ENCODE measurements at places on chromosomes 7 and 10.
A peak's percentile ranks its signal among the peaks of the same experiment; 100 is the strongest.

DNA sequence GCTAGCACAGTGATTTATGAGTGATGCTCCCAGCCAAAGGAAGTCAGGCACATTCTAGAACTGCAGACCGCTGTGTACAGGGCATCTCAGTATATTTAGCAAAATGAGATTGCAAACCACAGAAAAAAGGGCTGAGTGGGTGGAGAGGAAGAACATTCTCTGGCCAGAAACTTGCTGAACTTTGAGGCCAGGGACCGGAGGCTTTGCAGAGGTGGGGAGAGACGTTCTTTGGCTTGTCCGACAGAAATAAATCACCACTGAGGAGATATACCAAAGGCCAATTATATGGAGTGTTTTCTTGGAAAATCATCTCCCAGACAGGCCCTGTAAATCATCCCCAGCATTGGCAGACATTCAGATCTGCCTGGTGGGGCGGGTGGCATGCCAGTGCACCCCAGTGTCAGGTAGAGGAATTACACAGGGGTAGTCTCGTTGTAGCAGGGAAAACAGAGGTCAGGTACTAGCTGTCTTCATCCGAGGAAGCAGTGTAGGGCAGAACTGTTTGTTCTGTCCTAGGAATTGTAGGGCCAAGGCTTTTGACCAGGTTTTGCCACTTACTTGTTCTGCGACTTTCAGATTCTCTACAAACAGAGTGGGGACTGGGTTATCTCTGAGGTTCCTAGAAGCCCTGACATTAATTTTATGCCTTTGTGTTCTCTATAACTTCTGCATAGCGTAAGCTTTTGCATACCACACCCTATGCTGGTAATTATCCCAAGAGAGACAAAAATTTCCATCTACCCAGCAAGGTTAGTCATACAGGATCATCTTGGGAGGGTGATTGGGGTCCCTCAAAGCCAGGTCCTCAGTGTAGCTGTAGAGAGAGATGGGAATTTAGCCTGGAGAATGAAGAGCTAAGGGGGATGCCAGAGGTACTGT, 655.6 kb downstream of the LRMDA start:
- DNase-seq: peak; percentile 17

- no peak for DNase-seq
Measured at GRCh38 chr7:19567011-19567410, 141.8 kb downstream of the POLR1F start.

- no peak for DNase-seq
Measured at GRCh38 chr7:135661311-135662122, 797 bp upstream of the STMP1 start.

- no peak for DNase-seq
Measured at GRCh38 chr10:51527522-51528219, 171.7 kb downstream of the CSTF2T start.

DNA sequence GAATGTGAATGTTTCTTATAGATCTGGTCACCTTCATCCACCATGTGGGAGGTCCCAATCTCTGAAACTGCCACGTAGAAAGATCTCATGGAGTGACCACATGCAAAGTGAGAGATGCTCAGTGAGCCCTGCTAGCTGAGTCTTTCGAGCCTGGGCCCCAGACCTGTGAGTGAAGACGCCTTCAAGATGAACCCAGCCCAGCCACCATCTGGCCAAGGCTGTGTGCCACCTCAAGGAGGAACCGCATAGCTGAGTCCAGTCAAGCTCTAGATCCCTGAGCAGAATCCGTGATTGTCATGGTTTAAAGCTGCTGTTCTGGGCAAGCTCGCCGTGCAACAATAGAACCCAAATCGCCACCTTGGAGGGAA, 20.2 kb upstream of the PPIF start:
- DNase-seq: no peak

DNA sequence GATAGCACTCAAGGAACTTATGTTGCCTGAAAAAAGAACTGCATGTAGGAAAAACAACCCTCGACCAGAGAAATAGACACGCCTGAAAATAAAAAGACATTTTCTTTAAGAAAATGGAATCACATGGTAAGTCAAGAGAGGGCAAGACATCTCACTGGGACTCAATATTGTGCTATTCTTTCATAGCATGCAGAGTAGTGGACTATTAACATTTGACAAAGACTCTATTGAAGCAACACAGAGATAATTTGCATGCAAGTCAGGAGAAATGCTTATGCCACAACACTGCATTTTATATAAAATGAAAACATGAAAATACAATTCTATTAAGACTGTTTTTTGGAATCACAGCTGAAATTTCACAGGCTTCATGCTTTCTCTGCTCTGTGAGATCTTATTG, 77.9 kb upstream of the RHOBTB1 start:
- no peak for DNase-seq

GRCh38 chr7:51311166-51311565, 5.4 kb downstream of the COBL start:
- no peak for DNase-seq

- no peak for DNase-seq
Measured at GRCh38 chr10:100000109-100000644, 9.6 kb downstream of the DNMBP start.

DNA sequence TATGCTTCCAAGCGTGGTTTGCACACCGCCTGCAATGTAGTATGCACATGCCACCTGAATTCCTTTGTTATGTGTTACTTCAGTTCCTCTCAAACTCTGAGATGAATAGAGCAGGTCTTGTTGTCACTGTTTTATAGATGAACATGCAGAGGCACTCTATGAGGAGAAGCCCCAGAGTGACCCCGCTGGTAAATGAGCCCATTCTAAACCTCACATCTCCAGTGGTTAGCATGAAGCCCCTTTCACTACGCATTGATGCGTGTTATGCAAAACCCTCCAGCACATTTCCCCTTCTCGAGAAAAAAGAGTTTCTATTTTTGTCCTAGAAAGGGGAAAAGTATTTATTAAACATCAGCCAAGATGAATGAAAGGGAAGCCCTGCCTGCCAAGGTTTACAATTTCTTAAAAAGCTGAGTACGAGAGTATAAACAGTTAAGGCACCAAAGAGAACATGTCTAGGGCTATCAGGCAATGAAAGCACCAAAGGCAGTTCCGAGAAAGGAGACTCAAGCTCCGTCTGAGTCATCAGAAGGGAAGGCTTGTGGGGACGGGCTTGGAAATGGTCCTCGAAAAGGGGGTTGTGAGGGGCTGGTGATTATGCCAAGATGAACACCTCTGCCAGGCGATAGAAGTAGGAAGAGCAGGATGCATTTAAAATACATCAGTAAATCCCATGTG, 58.7 kb upstream of the PFKP start:
- DNase-seq: no peak

- DNase-seq: no peak
Measured at GRCh38 chr7:38409531-38409930, 136.1 kb upstream of the TARP start.

- DNase-seq: no peak
Measured at GRCh38 chr10:23499372-23500132, 60.7 kb downstream of the OTUD1 start.

DNA sequence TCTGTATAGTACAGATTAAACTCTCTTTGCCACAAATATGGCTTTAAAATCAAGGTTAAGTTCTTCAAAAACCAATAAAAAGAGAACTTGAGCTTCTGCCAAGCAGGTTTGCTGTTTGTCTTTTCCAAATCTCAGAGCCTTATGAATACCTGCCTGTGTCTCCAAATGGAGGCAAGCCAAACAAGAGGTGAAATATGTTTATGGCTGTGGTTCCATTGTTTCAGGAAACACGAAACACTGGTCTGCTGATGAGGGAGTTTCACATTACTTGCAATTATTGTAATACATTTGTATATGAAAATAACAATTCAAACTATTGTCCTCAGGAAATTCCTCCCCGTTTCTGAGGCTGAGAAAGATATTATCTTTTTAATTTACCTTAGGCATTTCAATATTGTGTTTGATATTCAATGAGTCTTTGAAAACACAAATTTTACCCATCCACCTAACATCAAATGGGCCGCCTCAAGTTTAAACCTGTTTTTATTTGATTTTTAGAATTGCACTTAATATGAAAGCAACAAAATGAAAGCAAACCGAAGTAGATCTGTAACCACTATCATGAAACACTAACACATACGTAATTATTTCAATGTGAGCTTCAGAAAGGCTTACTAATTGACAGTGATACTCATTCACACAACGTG, 359.3 kb downstream of the HGF start:
- DNase-seq: no peak

- DNase-seq: no peak
Measured at GRCh38 chr10:106402458-106402857, 762.0 kb downstream of the SORCS1 start.

- DNase-seq: no peak
Measured at GRCh38 chr7:32158751-32159745, 88.8 kb upstream of the PDE1C start.

DNA sequence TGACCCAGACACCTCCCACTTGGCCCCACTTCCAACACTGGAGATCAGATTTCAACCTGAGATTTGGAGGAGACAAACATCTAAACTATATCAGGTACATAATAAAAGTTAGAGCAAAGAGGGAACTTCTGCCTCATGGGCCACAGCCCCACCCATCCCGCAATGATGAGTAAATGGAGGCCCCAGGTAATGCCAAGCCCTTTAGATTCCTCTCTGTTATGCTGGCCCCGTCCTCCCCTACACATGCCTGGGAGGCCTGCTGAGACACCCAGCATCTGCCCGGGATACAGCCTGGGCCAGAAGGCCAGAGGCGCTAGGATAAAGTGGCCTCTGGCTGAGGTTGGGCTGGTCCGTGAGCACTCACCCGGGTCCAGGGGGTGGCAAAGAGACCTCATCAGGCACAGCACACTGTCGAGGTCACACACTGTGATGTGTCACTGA, 185.5 kb upstream of the SH2B2 start:
- no peak for DNase-seq

GRCh38 chr10:132855889-132856288, 69.9 kb upstream of the NKX6-2 start:
- no peak for DNase-seq

DNA sequence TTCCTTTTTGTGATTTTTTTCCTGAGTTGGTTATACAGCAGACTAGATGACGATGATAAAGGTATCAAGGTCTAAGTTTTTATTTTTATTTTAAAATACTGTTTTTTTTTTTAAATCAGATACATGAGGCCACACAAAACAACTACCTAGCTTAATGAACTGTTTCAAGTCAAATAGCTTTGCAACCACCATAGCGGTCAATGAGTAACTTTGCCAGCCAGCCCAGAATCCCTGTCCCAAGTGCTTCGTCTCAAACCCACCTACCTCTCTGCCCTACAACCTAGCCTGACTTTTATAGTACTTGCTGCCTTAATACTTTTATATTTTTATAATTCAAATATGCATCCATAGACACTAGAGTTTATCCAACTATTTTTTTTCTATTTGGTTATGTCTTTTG, 676.5 kb downstream of the NRG3 start:
- DNase-seq: no peak

GRCh38 chr10:27373566-27374160, 130.4 kb upstream of the RAB18 start:
- DNase-seq: no peak
